ENCODE measurements at places on chromosomes 6 and 20.

- no peak for DNase-seq
Measured at GRCh38 chr6:18334251-18334650, 52.9 kb upstream of the RNF144B start.

GRCh38 chr6:157539421-157539822 is 158.4 kb downstream of the ZDHHC14 start:
- DNase-seq = no peak

- no peak for DNase-seq
Measured at GRCh38 chr20:8639112-8639778, 429.6 kb upstream of the PLCB4 start.

DNA sequence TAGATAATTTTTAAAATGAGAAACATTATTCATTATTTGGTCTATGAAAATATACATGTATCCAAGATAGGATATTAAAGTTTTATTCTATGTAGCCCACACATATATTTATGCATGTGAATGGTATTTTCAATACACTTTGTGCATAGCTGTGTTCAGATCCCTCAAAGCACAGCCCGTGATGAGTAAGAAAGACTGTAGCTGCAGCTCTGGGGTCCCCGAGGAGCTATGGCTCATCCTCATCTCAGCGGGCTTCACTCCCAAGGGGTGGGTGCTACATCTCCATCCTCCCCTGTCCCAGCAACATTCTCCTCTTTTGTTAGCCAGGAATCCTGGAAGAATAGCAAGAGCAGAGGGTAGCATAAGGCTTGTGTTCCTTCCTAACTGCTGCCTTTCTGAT is 130.8 kb downstream of the SAMD5 start:
- DNase-seq = no peak

- no peak for DNase-seq
Measured at GRCh38 chr20:44579313-44580081, 2.9 kb upstream of the PKIG start.

DNA sequence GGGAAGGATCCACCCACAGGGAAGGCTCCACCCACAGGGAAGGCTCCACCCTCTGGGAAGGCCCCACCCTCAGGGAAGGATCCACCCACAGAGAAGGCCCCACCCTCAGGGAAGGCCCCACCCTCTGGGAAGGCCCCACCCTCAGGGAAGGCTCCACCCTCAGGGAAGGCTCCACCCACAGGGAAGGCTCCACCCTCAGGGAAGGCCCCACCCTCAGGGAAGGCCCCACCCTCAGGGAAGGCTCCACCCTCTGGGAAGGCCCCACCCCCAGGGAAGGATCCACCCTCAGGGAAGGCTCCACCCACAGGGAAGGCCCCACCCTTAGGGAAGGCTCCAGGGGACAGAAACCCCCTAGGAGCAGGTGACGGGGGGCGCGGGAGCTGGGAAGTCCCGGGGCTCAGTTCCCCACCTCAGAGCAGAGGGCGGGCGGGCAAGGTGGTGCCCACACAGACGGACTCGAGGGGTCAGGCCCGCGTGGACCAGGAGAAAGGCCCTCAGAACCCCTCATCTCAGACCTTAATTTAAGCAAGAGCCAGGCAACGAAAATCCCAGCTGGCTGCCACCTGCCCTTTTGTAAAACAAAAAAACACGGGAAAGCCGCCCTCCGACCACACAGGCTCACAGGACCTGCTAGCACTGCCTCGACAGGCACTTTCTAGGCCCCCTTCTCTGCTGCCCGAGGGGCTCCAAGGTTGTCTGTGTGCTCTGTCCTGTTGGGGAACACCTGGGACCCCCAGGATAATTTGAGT is 39.7 kb downstream of the KCNQ2 start:
- DNase-seq = no peak

GRCh38 chr20:49712996-49713752 is 504 bp downstream of the B4GALT5 start:
- DNase-seq = no peak

DNA sequence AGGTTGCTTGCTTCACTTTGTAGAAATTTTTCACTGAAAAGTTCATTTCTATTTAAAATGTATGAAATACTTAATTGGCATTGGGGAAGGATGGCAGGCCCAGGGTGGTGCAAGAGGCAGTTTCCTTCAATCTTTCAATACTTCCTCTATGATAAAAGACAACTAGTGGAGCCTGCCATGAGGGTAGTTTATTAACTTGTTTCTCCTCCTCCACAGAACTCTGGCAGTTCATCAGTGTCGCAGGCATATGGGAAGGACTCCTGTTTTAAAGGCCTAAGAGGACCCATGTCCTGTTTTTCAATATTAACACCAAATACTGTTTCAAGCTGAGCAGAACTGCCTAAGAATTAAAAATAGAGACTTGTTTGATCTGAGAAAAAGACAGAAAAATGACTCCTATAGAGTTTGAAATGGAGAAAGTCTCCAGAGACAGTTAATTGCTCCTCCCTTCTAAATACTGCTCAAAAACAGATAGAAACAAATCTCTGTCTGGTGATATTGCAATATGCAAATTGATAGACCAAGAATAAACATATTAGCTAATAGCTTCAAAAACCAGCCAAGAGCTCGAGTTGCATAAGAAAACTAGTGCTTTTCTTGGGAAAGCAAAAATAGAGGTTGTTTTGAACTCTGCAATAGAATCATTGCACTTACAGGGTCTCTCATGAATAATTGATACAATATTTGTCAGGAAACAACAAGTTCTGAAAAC is 665.7 kb upstream of the SLC35B3 start:
- no peak for DNase-seq

- DNase-seq = peak; percentile 61
Measured at GRCh38 chr6:129766959-129767728, 57.2 kb upstream of the ARHGAP18 start.

DNA sequence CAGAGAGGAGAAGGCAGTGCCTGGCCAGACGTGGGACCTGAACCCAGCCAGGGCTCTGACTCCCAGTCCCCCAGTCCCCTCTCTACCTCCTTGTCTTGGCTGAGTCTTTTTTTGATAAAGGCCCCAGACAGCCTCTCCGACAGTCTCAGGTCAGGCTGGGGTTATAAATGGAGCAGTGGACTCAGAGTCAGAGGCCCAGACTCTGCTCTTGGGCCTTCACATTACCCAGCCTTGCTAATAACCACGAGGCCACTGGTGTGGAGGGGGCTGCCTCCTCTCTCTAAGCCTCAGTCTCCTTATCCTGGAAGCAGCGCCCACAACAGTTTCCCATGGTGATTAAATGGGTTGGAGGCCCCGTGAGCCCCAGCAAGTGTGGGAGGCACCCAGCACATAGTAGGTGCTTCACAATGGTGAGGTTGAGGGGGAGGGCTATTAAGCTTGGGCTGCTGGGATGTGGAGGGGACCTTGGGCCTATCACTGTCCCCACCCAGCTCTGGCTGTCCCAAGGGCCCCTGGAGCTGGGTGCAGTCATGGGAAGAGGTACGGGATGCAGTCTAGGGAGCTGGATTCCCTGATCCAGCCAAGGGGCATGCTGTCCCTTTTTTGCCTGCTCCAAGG is 35.7 kb downstream of the TGM2 start:
- DNase-seq = peak; percentile 17

- no peak for DNase-seq
Measured at GRCh38 chr6:12342664-12343063, 52.5 kb downstream of the EDN1 start.

DNA sequence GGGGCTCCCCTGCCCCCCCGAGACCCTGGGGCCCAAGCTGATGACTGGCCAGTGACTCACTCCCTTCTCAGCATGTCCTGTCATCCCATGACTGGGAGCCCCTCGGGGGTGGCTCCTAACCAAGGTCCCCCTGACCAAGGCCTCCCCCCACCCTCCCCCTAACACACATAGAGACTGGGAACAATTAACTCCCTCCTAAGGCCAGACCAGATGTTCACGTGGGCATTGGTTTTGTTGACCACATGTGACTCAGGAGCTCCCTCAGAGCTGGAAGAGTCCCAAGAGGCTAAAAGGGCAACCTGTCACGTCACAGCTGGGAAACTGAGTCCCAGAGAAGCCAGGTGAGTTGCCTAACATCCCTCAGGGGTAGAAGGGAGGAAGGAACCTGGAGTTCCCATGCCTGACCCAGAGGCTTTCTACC is 10.6 kb upstream of the CCN5 start:
- peak; percentile 68 for DNase-seq

DNA sequence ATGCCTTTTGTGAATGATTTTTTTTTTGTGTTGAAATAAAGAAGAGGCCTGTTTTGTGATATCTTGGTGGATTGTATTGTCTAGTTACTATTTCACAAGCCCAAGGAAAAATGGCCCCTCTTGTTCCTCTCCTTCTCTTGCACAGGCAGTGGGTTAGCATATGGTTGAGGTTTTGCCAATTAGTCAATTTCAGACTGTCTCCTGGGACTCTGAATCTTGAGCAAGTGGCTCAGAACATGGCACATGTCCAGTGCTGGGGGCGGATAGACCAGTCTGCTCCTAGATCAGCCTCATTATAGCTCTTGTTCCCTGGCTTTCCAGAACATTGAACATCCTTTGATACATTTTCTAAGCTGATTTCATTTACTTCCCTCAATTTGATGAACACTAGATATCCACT is 589.2 kb downstream of the PHF3 start:
- peak; percentile 36 for DNase-seq

- no peak for DNase-seq
Measured at GRCh38 chr20:63501818-63502670, 3.2 kb upstream of the EEF1A2 start.

DNA sequence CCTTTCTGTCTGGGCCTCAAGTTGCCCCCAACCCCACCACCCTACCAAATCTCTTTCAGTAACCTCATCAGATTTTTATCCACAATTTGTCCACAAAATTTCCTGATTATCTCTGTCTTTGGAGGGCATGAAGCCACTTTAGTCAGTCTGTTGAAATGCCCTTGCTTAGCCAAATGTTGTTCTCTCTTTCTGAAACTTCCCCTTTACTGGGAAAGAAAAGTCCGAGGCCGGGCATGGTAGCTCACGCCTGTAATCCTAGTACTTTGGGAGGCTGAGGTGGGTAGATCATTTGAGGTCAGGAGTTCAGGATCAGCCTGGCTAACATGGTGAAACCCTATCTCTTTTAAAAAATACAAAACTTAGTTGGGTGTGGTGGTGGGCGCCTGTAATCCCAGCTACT is 33.8 kb downstream of the TOMM6 start:
- no peak for DNase-seq

DNA sequence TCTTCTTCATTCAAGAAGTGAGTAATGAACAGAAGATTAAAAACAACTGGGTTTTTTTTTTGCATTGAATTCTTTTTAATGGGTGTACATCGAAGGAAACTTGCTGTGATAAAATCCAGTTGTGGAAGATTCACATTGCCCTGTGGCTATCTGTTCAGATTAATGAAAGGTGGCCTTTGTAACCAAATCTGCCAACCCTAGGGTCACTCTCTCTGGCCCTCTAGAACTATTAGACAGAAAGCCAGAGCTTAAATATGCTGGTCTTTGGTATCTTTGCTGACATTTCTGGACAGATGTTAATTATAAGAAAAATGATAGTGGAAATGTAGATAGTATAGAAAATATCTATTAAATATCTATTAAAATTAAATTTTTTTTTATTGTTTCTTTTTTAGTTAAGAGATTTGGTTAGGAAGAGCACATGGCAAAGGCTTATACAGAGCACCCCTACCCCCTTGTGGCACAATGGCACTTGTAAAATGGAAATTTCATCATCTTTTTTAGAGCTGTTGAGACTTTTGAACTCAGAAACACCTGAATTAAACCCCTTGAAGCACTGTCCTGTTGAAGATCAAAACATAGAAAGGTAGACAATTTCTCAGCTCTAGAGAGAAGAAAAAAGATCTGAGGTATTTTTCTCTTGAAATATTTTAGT is 572.5 kb downstream of the PKHD1 start:
- DNase-seq = no peak

GRCh38 chr6:43773980-43774775 is 4.2 kb downstream of the VEGFA start:
- DNase-seq = no peak

- no peak for DNase-seq
Measured at GRCh38 chr6:147715035-147715434, 206.5 kb downstream of the SAMD5 start.

DNA sequence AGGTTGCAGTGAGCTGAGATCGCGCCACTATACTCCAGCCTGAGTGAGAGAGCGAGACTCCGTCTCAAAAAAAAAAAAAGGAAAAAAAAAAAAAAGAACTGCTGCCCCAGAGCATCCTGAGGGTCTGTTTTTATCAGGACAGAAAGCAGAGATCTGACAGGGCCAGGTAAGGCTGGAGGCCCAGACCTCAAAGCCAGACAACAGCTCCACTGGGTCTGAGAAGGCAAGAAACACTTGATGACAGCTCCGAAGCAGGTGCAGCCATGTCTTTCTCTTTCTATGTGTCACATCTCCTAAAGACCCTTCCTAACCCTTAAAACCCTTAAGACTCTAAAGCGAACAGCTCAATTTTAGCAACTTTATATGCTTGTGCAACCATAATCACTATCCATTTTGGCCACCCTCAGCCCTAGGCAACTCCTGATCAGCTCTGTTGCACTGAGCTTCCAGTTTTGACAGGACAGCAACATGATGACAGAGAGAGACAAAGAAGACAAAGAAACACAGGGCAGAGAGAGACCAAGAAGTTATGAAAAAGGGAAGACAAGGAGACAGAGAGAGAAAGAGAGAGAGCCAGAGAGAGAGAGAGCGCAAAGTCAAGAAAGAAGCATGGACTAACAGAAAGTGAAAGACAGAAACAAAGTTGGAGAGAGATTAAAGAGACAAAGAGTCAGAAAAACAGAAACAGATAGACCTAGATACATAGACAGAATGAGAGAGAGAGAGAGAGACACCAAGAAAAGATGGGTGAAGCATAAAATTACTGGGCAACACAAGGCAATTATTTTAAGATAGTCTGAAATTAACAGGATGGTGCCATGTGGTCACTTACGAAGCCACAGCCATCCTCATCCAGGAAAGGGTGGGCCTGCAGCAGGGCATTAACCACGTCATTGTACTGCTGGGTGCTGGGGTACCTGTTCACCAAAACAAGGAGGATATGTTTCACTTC is 39.2 kb downstream of the SAMD3 start:
- DNase-seq = no peak

DNA sequence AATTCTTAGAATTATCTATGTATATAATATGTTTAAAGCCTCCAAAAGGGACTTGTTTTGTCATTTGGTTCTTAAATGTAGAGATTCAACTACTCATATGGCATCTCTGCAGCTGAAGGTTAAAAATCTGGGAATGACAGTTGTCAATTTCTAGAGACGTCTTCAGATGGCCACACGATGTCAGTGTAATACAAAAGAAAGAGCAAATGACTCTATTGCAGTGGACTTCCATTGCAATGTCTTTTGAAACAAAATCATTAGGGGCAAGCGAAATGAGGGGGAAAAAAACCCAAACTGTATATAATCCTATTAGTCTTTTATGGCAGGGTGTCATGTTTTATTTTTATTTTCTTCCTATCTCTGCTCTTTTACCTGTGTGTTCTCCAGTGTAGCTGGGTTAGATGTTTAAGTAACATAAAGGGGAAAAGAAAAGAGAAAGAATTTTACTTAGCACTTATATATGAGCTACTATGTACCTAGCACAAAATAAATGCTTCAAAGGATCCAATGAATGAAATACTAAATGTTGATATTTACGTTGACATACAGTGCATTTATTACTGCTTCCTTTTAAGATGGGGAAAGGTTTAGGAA is 26.2 kb downstream of the CCN2 start:
- peak; percentile 56 for DNase-seq
